ENCODE measurements at places on chromosomes 5 and 9.

DNA sequence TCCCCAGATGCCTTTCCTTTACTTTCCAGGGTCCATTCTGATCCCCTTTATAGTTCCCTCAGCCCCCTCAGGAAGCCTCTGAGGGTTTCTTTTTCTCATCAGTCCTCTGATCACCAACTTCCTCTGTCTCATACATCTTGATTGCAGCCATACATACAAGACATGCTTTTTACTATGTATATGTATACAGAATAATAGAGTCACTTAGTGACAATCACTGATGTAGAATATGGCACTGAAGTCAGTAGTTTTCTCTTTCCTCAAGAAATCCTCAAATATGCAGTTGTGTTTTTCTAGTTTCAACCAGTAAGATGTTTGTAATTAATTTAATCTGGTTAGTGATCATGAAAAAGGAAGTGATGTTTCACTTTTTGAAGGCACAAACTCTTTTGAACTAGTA is 364.1 kb downstream of the MAN2A1 start:
- H3K36me3 ChIP-seq: no peaks in the 10 kb centered on the region
- no peaks in the 10 kb centered on the region for H3K27me3 ChIP-seq
- DNase-seq: no peak
- H3K27ac ChIP-seq: no peak overlapping the region
- H3K4me3 ChIP-seq: no peak overlapping the region

GRCh38 chr5:1201327-1202025 is at the start of gene SLC6A19:
SLC6A19 (plus strand) TSS chr5:1201595; CDS start chr5:1201651, 56 bp downstream.
- no peaks in the 10 kb centered on the region for H3K36me3 ChIP-seq
- peaks cover 4% of the 10 kb centered on the region for H3K4me1 ChIP-seq
- H3K27me3 ChIP-seq: no peaks in the 10 kb centered on the region
- H3K4me3 ChIP-seq: no peak within 1 kb of the TSS
- H3K27ac ChIP-seq: no peak within 1 kb of the TSS
- no peak for DNase-seq

- no peak overlapping the region for H3K4me3 ChIP-seq
- H3K36me3 ChIP-seq: no peaks in the 10 kb centered on the region
- H3K4me1 ChIP-seq: no peaks in the 10 kb centered on the region
- H3K27me3 ChIP-seq: no peaks in the 10 kb centered on the region
Measured at GRCh38 chr5:159405611-159406031, 75.3 kb upstream of the IL12B start.

DNA sequence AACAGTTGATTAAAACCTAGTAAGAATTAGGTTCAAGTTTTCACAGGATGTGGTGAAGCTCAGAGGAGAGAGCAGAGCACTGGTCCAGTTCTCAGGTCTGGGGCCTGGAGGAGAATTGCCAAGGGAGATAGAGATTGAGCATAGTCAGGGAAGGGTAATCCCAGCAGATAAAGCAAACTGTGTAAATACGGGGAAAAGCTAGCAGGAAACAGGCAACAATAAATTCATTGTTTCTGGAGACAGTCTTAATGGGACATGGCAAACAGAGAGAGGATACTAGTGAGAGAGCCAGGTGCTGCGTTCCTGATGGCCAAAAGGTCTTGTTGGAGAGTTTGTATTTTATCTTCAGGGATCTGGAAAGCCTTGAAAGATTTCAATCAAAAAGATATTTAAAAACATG is 333.0 kb downstream of the PDE4D start:
- H3K27ac ChIP-seq: no peak overlapping the region
- peaks cover 10% of the 10 kb centered on the region for H3K4me1 ChIP-seq
- no peak overlapping the region for H3K4me3 ChIP-seq

DNA sequence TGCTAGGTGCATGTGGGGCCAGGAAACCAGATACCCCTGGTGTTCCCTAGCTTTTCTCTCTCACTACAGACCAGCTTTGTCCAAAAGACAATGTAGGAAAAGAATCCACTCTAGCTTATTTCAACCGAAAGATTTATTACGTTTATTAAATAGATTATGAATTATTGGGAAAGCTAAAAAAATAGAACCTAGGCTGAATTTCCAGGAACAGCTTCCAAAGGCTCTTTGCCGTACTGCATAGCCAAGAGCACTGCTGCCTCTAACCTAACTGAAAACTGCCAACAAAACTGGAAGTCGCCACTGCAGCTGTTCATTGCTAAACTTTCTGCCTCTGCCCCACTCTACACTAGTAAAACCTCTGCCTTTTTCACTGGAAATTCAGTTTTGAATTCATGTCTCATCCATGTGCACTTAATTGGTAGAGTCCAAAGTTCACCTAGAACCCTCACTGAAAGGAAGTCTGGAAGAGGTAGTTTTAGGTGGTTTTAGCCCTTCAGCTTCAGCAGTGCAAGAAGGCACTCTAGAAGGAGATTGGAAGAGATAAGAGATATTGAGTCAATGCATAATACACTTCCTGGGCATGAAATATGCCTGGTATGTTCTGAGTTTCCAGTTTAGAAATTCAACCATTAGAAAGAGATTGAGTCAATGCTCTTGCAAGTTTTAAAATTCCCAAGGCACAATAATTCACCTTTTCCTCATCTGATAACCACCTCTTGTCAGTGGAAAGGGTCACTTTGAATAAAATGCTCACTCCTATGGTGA is 927.9 kb downstream of the MAT2B start:
- H3K27ac ChIP-seq: no peak overlapping the region
- H3K27me3 ChIP-seq: no peaks in the 10 kb centered on the region
- H3K36me3 ChIP-seq: no peaks in the 10 kb centered on the region
- DNase-seq: no peak
- H3K4me1 ChIP-seq: no peaks in the 10 kb centered on the region

- no peak for DNase-seq
- H3K4me3 ChIP-seq: no peak overlapping the region
- H3K36me3 ChIP-seq: no peaks in the 10 kb centered on the region
- H3K27ac ChIP-seq: no peak overlapping the region
- no peaks in the 10 kb centered on the region for H3K4me1 ChIP-seq
- H3K27me3 ChIP-seq: no peaks in the 10 kb centered on the region
Measured at GRCh38 chr9:37324261-37324683, 98.2 kb upstream of the GRHPR start.

GRCh38 chr9:114031037-114031630 is 47.0 kb downstream of the AMBP start:
- H3K4me3 ChIP-seq: no peak overlapping the region
- DNase-seq: no peak
- H3K27ac ChIP-seq: no peak overlapping the region
- H3K4me1 ChIP-seq: no peaks in the 10 kb centered on the region
- no peaks in the 10 kb centered on the region for H3K36me3 ChIP-seq

DNA sequence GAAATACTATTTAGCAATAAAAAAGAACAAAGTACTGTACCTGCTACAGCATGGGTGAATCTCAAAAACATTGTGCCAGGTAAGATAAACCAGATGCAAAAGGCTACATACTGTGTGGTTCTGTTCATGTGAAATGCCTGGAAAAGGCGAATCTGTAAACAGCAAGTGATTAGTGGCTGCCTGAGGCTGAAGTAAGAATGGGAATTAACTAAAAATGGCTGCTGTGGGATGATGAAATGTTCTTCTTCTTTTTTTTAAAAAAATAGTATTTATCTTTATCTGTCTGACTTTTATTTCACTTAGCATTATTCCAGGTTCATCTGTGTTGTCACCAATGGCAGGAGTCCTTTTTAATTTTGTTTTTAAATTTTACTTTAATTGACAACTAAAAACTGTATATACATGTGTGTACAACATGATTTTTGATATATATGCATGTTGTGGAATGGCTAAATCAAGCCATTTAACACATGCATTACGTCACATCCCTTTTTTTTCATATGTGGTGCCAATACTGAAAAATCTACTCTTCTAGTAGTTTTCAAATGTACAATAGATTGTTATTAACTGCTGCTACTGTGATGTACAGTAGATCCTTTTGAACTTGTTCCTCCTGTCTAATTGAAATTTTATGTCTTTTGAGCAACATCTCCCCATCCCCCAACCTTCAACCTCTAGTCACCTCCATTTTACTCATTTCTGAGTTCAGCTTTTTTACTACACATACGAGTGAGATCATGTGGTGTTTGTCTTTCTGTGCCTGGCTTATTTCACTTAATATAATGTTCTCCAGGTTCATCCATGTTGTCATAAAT is 62.9 kb upstream of the TNFAIP8 start:
- H3K27ac ChIP-seq: no peak overlapping the region
- peaks cover 24% of the 10 kb centered on the region for H3K4me1 ChIP-seq
- no peak for DNase-seq
- H3K4me3 ChIP-seq: no peak overlapping the region
- H3K36me3 ChIP-seq: no peaks in the 10 kb centered on the region

DNA sequence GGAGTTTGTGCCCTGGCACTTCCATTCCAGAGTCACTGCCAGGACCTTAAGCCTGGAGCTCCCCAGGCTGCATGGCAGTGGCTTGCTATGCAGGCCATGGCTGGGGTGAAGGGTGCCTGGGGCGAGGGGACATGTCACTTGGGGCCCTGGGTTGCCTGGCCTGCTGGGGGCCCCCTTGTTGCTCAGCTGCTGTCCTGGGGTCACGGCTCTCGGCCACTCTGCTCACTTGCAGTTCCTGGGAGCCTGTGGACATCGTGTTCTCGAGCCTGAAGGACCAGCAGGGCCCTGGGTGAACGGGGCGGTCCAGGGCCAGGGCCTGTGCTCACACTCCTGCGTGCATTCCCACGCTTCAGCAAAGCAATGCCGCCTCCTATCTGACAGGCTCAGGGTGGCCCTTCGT is 14.5 kb upstream of the SLC2A6 start:
- peaks cover 18% of the 10 kb centered on the region for H3K4me1 ChIP-seq
- no peak overlapping the region for H3K4me3 ChIP-seq
- H3K36me3 ChIP-seq: no peaks in the 10 kb centered on the region
- no peaks in the 10 kb centered on the region for H3K27me3 ChIP-seq
- peak; percentile 60 for DNase-seq

- H3K36me3 ChIP-seq: no peaks in the 10 kb centered on the region
- no peaks in the 10 kb centered on the region for H3K4me1 ChIP-seq
- no peaks in the 10 kb centered on the region for H3K27me3 ChIP-seq
Measured at GRCh38 chr9:36637491-36638270, 65.0 kb downstream of the MELK start.

DNA sequence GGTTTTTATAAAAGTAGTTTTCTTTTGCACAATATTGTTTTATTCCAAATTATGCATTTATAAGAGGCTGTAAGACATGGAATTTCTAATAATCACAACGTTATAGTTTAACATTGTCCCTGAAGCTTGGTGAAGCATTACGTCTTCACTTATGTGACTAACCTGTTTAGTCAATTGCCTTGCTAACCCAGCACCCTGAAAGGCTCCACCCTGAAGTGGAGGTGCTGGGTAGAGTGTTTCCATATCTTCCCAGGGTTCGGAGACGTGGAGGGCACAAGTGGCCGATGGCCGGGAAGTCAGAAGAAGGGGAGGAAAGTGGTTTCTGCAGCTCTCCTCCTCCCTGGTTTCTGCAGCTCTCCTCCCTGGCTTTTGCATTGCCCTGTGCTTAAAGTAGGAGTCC is 83.4 kb downstream of the TRIO start:
- no peaks in the 10 kb centered on the region for H3K36me3 ChIP-seq
- no peaks in the 10 kb centered on the region for H3K27me3 ChIP-seq
- DNase-seq: no peak
- peaks cover 34% of the 10 kb centered on the region for H3K4me1 ChIP-seq
- H3K27ac ChIP-seq: peak overlapping the region; percentile 70

All from upper lobe of left lung (tissue), 6 donors.